Activated CD4-positive, alpha-beta T cell treated with anti-CD3 and anti-CD28 coated beads for 36 hours (primary cell): ENCODE measurements at places on chromosomes 2 and 18.

DNA sequence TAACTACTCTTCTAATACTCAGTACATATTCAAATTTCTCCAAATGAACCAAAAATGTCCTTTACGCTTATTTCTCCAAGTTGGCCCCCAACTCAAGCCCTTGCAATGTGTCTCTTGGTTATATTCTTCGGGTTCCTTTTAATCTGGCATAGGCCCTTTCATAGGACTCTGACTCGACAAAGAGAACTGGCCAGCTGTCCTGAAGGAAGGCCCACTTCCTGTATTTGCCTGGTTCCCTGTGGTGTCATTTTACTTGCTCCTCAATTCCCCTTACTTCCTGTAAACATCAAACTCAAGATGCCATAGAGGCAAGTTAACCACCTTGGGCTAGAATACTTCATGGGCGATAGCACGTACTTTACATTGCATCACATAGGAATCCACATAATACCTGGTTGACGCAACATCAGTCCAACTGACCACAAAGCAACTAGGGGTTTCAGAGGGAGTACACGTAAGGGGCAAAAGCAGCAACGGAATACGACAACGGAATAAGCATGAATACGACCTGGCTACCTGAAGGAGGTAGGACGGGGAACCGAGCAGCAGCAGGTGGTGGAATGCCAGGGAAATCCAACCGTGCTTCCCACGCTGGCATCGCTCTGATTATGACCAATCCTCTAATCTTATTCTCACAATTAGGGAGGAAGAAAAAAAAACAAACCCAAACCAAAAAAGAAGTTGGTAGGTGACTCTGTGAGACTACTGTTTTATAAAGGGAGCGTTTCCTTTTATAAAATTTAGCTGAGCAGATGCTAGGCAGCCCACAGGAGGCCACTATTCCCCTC lies 823 bp upstream of the GORASP2 start:
- DNase-seq: peak; percentile 20

DNA sequence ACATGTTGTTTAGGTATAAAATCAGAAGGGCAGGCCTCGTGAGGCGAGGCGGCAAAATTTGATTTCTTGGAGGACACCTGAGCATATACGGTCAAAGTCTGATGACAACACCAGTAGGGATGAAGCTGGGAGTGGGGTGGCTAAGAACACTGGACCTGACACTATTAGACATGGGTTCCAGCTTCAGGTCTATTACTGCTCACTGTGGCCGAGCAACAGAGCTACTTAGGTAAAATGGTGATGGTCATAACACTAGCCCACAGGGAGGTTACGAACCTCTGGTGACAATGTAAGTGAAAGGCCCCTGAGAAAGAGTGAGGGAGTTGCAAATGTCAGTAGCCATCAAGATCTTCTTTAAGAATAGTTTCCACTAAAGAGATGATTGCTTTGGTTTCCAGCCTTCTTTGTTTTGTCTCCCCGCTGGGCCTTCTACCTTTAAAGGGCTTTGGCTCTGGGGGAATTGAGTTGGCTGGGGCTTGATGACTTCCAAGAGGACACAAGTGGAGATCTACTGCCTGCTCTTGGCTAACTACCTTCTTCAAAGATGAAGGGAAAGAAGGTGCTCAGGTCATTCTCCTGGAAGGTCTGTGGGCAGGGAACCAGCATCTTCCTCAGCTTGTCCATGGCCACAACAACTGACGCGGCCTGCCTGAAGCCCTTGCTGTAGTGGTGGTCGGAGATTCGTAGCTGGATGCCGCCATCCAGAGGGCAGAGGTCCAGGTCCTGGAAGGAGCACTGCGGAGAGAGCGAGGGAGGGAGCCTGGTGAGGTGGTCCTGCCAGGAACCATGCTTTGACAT lies 3.5 kb downstream of the IL1B start:
- DNase-seq: no peak

GRCh38 chr2:88857951-88858411 lies 166.5 kb downstream of the RPIA start:
- no peak for DNase-seq

GRCh38 chr2:174524527-174524926 lies 37.7 kb upstream of the GPR155 start:
- DNase-seq: no peak

GRCh38 chr2:238716585-238716984 lies 131.3 kb upstream of the TWIST2 start:
- DNase-seq: no peak

- DNase-seq: no peak
These were observed 35.5 kb upstream of the CYP27A1 start for GRCh38 chr2:218746470-218746795.

- no peak for DNase-seq
These were observed 140.5 kb downstream of the TPO start for GRCh38 chr2:1553671-1554295.

GRCh38 chr18:31248783-31249521 lies 69.0 kb upstream of the DSG1 start:
- no peak for DNase-seq

DNA sequence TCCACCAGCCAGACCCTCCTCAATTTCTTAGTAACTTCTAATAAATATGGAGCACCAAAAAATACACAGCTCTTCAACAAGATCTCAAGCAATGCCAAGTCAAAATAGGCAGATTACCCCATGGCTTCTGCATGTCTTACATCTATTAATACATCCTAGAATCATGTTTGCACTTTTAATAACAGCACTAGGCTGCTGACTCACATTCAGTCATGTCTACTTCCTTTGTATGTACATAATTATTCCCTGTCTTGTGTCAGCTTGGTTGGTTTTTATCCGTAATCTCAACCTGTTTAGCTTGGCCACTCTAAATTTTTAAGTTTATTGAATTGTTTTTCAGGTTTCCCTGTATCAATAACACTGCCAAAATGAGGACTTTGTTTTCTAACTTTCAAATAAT lies 420.1 kb upstream of the ACVR2A start:
- DNase-seq: no peak

GRCh38 chr2:207734636-207735512 lies 23.4 kb downstream of the CCNYL1 start:
- DNase-seq: no peak

GRCh38 chr2:236843161-236843968 lies 242.3 kb upstream of the COPS8 start:
- DNase-seq: no peak

DNA sequence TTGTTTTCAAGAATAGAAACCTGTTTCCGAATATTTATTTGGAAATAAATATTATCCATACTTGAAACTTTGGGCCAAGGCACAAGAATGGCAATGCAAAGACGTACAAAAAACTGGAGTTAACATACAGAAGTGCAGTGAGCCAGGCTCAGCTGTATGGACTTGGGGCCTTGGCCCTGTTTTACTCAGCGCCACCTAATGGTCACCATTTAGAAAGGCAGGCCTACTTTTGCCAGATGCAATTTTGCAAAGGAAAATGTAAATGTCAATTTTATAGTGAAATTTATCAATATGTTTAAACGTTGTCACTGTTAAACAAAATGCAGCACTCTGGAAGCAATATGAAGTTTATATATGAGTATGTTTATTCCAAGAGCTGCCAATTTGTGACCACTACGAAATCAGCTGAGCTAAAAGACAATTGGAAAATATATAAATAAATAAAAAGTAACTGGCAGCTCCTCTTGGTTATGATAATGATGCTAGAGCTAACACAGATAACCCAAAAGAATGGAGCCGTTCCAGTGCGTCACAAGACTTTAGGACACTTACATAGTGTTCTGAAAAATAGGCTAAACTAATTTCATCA lies 155.0 kb downstream of the ARHGAP15 start:
- DNase-seq: peak; percentile 42

DNA sequence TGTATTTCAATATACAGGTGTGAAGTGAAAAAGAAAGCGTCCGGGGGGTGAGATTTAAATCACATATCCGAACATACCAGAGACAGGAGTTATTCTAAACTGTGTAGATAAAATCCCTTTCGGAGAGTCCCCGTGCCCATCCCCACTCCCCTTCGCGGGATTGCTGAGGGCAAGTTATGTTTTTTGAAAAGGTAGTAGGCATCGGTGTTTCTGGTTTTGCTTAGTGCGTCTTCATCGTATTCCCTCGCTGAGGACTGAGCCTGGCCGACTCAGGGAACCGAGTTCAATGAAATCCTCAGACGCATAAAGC lies 583.4 kb downstream of the ZEB2 start:
- DNase-seq: no peak

- DNase-seq: no peak
These were observed 31.3 kb downstream of the CD226 start for GRCh38 chr18:69916412-69916811.

- DNase-seq: no peak
These were observed 25.7 kb downstream of the RAPGEF4 start for GRCh38 chr2:172761306-172761705.

DNA sequence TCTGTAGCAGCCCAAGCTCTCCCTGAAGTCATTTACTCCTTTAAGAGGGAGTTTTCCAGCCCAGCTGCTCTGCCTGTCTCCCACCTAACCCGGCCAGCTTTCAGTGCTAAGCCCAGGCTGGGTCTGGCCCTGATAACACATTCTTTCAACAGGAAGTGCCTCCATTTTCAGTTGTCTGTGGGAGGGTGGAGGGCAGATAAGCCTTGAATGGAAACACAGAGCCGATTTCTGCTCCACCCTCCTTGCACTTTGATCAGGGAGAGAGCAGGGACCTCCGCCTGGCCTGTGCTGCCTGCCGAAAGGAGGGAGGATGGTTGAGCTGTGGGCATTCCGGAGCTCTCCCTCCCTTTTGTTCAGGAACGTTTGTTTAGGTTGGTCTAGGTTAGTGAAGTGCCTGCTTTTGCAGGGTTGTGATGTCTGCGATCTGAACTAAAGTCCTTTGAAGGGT lies 24.8 kb downstream of the GATA6 start:
- no peak for DNase-seq

DNA sequence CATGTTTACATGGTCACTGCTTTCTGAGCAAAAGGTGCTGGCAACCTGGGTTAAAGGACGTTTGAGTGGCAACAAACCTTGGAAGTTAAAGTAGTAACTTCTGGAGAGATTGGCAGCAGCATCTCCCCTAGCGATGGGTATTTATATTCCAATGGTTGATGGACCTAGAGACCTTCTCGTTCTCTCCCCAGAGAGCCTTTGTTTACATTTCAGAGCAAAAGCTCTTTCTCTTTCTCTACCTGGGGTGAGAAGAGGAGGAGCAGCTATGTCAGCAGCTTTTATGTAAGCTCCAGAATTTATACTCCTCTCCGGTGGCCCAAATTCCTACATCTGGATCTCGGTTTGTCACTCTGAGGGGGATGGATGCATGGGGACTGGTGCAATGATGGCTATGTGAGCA lies 213.7 kb upstream of the ARL4C start:
- DNase-seq: no peak

- no peak for DNase-seq
These were observed 11.6 kb downstream of the KCNH7 start for GRCh38 chr2:162826921-162827320.

DNA sequence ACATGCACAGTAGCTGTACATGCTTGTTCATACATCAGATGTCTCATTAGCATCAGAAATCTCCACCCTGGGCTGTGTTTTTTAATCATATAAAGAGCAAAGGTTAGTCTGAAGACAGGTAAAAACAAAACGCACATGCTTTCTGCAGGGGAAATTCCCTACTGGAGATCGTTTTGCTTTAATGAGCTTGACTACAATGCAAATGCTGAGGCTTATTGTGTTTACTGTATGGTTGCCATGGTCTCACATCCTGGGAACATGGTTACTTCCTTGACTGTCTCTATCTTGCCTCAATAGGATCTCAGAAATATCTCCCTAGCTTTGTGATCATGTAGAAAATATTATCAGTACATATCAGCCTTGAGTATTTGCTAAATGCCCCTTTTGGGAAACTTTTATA lies 336.5 kb upstream of the TFPI start:
- DNase-seq: no peak

DNA sequence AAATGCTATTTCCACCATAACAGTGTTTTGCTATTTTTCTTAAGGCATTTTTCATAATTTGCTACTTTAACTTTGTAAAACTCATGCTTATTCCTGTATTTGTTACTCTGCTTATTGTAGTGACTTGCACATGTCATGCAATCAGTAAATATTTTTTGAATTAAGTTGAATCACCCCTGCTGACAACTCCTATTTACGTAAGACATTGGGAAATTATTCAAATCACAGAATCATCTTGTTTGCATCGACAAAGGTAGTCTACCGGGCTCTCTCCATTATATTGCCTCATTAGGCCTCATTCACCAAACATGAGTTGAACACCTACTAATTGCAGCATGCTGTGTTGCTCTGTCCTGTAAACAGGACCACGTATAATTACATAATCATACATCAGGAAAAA lies 478.5 kb upstream of the ZEB2 start:
- no peak for DNase-seq

GRCh38 chr2:74155830-74156229 lies 8.1 kb upstream of the BOLA3 start:
- no peak for DNase-seq

DNA sequence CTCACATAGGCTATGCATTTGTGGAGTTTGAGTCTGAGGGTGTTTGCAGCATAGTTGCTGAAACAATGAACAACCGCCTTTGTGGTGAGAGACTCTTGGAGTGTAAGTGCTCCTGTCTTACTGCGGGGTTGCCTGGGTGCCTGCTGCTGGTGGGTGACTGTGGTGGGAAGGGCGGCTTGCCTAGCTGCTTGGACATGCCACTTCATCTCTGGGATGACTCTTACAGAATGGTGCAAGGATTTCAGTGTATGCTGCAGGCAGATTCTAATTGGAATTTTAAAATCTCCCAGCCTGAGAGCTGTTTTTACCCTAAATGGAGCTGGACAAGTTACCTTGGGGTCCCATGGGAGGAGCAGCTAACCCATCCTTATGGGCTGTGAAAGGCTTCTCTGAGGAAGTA lies 50.1 kb downstream of the CYP27C1 start:
- no peak for DNase-seq

DNA sequence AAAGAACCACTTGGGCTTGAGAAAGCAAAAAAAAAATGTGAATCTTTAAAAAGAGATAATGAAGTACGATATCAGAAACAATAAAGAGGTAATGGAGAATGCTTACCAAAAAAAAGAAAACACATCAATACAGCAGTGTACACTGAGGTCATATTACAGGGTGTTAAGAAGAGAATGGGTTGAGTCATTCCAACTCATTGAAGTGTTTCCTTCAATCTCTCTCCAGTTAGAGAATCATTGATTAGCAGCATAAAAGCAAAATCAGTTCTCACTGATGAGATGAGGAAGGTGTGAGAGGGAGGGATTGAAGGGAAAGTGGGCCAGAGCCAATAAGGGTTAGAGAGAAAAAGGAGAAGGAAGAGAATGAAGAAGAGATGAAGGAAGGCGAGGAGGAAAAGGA lies 43.9 kb upstream of the SGPP2 start:
- DNase-seq: no peak

GRCh38 chr2:160114020-160114419 lies 51.6 kb upstream of the PLA2R1 start:
- DNase-seq: no peak

DNA sequence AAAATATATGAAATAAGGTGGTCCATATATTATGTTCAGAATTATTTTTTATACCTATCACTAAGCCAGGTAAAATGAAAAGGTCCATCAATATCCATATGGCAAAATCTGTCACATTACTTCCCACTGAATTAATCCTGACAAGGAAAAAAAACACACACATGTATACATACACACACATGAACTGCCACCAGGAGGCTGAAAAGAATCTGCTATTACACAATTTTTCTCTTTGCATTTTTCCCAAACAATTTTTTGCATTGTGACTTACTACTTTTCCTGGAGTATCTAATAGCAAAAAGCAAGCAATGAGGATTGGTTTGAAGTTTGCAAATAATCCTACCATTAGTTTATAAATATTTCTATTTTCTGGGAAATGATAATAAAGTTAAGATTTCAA lies 128.2 kb upstream of the CD226 start:
- no peak for DNase-seq

- DNase-seq: no peak
These were observed 55.3 kb upstream of the RMDN2 start for GRCh38 chr2:37869771-37870170.
